ENCODE measurements at places on chromosomes 2 and 18.
A peak's percentile ranks its signal among the peaks of the same experiment; 100 is the strongest.

GRCh38 chr2:119240311-119241204, 16.9 kb downstream of the STEAP3 start:
- peak; percentile 88 for DNase-seq

DNA sequence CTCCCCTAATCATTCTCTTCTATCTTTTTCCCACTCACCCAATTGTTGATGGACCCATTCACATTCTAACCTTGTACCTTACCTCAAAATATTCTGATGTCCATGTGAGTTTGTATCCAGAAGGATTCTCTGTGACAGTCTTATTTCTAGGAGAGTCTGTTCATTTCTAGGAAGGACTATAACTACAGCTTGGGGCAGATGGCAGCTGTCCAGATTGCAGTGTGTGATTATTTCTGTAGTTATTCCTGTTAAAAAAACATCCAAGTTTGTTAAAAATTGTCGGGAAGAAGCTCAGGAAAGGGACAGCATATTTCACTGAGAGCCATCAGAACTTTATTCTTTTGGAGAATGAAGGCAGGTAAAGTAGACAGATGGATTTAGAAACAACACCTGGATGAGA, 142.6 kb downstream of the RAPGEF4 start:
- DNase-seq, result no peak

DNA sequence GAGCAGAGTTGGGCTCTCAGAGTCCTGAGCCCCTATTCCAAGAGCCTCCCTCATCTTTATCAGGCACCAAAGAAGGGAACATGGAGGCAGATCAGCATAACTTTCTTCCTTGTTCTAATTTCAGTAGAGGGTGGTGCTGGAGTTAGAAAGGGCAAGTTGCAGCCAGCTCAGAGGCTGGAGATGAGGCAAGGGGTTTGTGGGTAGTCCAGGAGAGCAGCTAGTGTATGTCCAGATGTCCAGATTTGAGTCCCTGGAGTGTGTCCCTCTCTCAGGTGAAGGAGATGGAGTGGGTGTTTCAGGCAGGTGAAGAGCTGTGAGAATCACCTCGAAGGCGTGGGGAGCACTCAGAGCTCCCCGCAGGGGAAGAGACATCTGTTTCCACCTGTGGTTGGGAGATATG, 478 bp upstream of the PRKAG3 start:
- no peak for DNase-seq

DNA sequence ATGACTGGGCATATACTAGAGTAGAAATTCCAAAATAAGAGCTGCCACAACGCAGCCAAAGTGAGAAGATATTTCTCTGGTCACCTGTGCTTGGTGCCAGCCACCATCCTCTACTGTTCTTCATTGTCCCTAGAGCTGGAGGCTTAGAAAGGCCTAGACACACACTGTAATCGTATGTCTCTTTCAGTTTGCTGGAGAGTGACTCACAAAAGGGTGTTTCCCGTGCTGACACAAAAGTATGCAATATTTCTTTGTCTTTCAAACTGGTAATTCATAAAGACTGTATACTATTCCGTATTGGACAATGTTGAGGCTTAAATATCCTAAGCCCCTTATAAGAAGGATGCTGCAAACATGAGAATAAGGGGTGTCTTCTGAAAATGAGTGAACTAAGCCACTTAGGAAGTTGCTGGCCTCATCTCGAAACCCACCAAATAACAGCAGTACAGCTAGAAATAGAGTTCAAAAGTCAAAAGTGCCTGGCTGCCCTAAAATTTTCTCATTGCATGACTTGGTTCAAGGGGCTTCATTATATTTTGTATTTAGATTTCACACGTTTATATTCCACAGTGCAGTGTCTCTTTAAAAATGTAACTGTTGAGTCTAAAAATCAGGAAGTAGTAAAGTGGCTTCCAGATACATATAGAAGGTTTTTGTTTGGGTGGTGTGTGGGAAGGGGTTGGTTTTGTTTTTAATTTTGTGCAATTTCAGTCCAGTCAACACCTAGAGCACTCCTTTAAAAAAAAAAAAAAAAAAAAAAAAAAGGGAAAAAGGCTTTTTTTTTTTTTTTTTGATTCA, 601.1 kb downstream of the ARHGAP15 start:
- DNase-seq, result no peak

DNA sequence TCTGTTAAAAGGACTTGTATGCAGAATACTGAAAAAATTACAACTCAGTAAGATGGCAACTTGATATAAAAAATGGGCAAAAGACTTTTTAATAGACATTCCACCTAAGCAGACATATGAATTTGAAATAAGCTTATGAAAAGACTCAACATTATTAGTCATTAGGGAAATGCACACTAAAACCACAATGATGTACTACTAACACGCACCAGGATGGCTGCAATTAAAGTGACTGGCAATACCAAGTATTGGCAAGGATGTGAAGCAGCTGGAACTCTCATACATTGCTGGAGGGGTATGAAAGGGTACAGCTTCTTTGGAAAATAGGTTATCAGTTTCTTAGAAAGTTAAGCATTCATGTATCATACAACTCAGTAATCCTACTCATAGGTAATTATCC, 3.2 kb upstream of the ENOSF1 start:
- no peak for DNase-seq

DNA sequence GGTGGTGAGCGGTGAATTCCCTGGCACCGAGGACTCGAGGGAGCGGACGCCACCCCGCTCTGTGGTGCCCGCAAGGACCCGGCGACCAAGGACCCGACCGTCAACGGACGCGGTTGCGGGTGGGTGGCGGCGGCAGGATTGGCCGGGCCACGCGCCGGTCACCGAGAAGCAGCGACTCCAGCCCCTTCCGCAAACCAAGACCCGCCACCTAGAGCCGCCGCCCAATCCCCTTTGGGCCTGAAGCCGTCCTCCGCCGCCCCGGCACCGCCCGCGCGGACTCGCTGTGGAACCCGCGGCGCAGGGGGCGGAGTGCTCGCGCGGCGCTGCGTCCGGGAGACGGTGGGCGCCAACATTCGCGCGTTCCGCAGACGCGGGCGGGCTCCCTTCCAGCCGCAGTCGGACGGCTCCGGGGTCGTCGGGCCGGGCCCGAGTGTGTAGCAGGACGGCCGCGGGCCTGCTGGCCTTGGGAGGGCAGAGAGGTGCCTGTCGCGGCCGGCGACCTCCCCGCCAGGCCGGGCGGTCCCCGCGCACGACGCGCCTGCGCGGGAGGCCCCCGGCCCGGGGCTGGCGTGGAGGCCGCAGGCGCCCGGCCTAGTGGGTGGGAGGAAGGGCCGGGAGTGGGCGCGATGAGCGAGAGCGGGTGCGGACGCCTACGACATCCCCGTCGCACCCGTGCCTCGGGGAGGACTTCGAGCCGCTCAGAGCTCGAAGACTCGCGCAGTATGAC, at the start of the genes FAM228B and PFN4:
FAM228B (plus strand) TSS at position 275 of the 727 bp plus-strand sequence. CDS start 893 bp downstream, outside the sequence.
PFN4 (minus strand) TSS at position 140 of the 727 bp plus-strand sequence. CDS start 799 bp downstream, outside the sequence.
- DNase-seq, result peak; percentile 90

DNA sequence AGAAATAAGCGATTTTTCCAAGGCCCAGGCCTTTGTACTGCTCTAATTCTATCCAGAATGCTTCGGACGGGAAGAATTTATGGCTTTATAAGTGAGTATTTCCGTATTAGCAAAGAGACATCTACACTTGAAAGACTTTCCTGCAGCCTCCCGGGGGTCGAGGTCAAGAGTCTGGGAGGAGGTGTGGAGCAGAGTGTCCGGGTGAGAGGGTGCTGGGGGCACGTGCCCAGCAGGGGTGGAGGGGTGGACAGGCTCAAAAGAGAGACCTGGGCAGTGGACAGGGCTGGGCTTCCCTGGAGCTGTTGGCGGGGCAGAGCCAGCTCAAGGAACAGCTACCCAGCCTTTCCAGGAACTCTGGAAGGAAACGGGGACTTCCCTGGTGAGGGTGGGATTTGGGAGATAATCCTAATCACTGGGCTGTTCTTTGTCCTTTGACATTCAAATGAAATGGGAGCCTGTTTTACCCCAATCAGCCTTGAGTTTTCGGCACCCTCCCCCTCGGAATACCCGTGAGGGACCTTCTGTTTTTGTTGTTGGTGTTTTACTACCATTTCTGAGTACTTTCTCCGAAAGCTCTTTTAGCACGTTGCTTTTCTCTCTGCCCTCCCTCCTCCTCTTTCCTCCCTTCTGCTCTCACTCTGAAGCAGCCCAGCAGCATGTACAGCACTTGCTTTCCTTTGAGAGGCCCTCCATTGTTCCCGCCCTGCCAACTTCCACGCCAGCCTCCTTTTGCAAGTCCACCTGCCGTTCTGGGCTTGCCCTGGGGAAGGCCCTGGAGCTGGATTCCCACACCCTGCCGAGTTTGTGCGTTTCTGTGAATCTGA, 164.7 kb downstream of the AGAP1 start:
- no peak for DNase-seq

GRCh38 chr2:61439241-61440002, 31.5 kb downstream of the USP34 start:
- no peak for DNase-seq

DNA sequence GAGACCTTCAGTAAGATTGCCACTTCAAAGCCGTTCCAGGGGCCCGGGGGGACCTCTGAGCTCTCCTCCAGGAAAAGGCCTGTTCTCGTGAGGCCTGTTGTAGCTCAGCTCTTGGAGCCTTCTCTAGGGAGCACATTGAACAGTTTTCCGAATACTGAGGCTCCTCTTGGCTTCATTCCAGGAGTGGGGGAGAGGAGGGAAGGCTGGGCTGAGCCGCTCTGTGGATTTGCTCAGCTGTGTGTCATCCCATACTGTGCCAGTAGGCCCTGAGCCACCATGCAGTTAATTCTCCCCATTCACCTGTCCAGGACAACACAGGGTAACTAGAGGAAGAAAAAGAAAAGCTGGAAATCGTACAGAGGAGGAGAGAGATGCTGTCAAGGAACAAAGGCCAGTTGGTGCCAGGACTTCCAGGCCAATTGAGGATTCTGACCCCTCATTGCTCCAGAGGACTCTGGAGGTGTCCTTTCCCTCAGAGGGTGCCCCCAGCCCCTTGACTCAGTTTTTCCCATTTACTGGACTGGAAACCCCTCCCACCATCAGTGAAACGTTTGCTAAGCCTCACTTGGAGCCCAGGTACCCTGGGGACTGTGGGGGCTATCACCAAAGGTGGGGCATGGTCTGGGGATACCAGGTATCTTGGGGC, 41.4 kb downstream of the HS1BP3 start:
- no peak for DNase-seq

DNA sequence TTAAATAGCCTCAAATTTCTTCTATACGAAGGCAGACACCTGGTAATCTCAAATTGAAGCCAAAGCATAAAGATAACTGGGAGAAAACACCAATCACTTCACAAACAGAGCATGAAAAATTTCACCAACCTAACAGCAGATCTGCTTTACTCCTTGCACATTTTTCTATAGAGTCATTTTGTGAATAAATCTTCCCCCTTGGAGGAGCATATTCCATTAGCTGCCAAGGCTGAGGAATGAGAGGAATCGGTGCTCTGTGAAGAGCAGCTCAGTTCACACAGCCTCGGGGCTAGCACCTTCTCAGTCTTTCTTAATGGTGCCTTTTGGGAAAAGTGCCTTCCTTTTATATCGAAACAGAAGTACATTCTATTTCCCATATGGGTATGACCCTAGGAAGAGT, 1313.7 kb upstream of the NRXN1 start:
- no peak for DNase-seq

DNA sequence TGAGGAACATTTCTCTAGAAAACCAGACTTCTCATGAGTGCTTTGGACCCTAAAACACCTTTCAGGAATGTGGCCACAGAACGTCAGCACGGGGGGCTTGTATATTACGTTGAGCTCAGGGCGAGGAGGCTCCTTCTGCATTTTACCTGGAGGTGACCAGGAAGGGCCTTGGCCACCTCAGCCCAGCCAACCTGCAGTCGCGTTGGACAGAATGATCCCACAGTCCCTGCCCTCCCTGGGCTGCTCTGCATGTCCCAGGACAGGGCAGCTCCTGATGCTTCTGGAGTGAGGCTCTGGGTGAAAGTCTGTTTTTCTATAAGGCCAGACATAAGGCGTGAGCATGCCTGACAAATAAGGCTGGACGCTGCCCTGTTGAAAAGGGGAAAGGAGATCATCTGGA, 121.9 kb downstream of the NDUFA10 start:
- no peak for DNase-seq

GRCh38 chr2:127535422-127535901, at the start of gene MYO7B:
Gene MYO7B, plus strand, starts transcription at chr2:127535683. Its CDS starts 24,040 bp downstream, at chr2:127559723.
- DNase-seq, result no peak

DNA sequence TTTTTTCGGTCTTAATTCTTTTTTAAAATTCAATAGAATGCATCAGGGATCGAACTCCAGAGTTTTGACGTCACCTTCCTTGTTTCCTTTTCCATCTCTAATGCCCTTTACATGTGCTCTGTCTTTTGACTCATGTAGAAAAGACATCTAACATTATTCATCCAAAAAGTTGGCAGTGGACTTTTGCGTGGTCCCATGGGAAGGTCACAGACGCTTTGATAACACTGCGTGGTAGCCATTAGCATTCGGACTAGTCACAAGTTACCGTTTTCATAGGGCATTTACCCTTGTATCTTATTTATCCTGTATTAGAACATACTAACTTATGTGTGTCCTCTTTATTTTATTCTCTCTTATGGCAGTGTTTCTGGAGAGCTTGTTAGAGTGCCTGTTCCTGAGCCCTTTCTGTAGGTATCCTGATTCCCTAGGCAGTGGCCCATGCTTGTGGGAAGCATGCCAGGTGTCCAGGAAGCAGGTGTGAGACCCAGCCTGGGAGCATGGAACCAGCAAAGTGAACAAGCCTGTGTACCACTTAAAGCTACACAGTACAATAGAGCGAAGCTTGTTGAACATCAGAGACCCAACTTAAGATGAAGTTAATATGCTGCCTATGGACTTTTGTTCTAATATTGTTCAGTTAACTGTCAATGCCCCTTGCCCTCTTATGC, 73.6 kb upstream of the RBM44 start:
- peak; percentile 34 for DNase-seq

GRCh38 chr18:36300211-36300610, 2.7 kb downstream of the FHOD3 start:
- DNase-seq, result no peak

DNA sequence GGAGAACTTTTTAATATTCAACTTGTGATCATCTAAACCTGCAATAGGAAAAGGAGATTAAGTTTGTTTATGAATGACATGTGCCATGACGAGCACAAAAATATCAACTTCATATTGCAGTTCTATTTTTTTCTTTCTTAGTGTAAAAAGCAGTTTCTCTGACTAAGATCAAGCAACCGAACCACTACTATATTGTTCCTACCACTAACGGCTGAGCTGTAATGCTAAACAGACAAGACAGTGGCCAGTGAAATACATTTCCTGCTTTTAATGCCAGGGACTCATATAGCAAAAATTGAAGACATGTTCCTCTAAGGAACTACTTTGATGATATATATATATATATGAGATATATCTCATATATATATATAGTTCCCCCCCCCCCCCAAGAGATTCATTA, 1705.6 kb upstream of the TMEFF2 start:
- no peak for DNase-seq

DNA sequence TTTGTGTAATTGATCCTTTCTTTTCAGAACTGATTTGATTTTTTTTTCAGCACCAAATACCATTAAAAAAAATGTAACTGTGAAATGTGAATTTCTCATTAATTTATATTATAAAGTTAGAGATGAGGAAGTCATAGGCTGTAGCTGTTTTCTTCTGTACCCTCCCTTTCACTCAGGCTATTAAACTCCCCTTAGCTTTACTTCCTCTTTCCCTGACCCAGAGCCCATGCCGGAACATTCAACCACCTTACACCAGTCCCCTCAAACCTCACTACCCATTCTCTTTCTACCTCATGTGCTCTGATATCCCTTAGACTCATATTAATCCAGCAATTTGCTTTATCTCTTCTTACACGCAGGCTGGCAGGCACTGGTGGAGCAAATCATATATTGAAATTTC, 12.4 kb downstream of the GALNT5 start:
- DNase-seq, result no peak

Measured in ureter (tissue), 1 donor.